Lung microvascular endothelial cell (primary cell): ENCODE measurements at places on chromosomes 4 and X.
A peak's percentile ranks its signal among the peaks of the same experiment; 100 is the strongest.

DNA sequence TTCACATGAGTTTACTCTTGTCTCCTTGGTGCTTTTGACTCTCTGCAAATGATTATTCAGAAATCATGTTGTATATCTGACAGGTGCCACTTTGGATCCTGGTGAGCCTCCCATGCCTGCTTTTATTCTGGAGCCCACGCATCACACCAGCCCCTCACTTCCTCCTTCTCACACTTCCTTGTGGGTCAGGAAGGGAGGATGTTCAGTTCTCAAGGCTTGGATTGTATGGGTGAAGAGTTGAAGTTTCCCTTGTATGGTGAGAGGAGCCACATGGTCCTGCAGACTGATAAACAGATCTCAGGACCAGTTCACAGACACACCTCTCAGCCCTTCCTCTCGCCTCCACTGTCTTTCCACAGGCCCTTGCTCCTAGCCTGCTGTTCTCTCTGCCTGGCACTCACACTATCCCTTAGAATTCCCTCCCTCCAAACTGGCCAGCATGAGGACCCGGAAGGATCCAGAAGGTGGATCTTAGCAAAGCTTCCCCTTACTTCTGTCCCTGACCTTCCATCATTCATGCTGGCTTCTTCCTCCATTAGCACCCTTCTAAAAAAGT is 92.1 kb downstream of the STK32B start:
- DNase-seq = no peak

GRCh38 chr4:6812766-6813165 is 30.2 kb downstream of the KIAA0232 start:
- DNase-seq = no peak

DNA sequence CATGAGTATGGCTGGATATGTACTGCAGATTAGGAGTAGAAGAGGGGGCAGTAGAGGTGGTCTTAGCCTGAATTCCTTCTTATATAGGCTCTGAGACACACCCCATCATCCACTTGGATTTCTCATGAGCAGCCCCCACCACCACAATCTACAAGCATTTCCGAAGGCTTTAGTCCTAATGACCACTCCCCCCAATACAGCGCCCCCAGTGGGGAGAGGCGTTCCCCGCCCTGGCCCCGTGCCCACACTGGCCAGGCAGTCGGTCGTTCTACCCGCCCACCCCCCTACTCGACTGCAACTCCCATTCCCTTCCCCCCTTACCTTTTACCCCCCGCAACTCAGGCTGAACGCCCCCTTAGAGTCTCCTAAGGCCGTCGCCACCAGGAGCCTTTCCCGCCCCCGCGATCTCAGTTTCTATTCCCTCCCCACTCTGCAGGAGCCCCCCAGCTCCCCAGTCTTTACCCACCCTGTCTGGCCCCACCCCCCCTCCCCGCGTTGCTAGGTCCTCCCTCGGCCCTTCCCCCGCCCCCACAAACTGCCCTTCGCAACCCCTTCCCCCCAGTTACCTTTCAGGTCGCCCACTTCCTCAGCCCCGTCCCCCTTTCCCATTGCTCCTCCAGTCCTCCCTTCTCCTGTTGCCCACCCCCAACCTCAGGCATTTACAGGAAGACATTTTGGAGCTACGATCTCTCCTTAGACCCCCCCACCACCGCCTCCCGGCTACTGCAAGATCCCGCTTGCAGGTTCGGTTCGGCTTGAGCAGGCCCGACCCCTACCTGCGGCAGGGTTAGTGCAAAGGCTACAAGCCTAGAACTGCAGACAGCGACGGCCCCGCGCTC is 468 bp downstream of the ZMYM3 start:
- DNase-seq = peak; percentile 64

GRCh38 chrX:107686026-107686425 is 57.7 kb downstream of the PRPS1 start:
- peak; percentile 31 for DNase-seq

GRCh38 chrX:129427267-129427666 is 96.0 kb downstream of the SMARCA1 start:
- no peak for DNase-seq
